ENCODE measurements at places on chromosomes 1 and 21.

- DNase-seq, result no peak
Measured at GRCh38 chr21:40886931-40887330, 40.0 kb upstream of the DSCAM start.

DNA sequence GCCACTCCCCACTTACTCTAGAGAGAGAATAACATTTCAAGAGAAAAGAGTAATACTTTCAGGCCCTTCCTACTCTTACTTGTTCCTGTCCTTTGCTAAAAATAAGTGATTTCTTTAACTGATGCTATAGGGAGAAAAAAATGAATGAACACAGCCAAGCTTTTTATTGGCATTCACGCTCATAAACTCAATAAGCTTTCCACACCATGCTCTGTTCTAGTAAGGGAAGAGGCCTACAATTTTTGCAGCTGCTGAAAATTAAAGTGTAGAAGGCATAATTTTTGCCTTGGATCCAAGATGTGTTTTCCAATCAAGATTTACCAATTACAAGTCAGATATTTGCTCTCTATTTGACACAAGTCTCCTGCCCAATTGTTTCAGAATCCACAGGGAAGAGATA, 188.1 kb upstream of the RGS18 start:
- DNase-seq, result no peak

- no peak for DNase-seq
Measured at GRCh38 chr1:6325482-6325881, 64.6 kb upstream of the GPR153 start.

DNA sequence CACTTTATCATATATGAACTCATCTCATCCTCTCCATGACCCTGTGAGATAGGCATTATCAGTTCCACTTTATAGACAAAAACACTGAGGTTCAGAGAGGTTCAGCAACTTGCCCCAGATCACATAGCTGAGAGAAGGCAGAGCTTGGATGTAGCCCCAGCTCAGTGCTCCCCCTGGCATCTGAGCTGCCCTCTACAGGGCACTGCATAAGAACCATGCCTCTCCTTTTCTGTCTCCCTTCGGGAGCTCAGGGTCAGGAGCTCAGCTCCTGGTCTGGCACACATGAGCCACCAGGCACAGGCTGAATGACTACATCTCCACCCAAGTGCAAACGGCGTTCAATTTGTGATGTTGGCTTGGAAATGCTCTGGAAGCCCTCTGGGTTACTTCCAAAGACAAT, 16.9 kb downstream of the RAB7B start:
- no peak for DNase-seq

- DNase-seq, result no peak
Measured at GRCh38 chr1:157154940-157155514, 16.8 kb upstream of the ETV3 start.

GRCh38 chr1:143611159-143611558, 360.6 kb downstream of the FAM72C start:
- DNase-seq, result no peak

GRCh38 chr1:163531345-163531744, 209.6 kb downstream of the NUF2 start:
- DNase-seq, result no peak

DNA sequence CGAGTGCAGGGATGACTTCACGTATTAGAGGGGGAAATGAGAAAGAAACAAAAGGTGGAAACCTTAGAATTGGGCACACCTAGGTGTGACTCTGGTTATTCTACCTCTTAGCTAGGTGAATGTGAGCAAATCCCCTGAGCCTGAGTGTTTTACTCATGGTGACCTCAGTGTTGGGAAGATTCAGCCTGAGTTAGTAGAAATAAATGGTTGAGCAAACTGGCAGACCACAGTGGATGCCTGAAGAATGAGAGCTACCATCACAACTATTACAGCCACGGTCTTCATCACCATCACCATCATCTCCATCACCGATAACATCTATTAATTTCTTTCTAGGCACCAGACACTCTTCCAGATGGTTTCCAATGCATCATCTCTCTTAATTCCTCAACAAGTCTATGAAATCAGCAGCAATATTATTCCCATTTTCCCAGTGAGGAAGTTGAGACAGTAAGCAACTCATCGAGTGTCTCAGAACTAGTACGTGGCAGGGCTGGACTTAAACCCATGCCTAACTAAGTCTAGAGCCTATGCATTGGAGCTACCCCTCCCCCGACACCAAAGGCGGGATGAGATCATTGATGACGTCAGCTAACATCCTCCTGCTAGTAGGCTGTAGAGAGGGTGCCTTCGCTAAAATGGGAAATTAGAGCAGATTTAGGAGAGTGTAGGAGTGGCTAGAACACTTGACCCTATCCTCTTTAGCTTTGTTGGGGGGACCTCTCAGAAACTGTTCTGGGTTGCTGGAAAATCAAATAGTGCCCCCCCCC, 7.9 kb upstream of the KAZN start:
- DNase-seq, result no peak

DNA sequence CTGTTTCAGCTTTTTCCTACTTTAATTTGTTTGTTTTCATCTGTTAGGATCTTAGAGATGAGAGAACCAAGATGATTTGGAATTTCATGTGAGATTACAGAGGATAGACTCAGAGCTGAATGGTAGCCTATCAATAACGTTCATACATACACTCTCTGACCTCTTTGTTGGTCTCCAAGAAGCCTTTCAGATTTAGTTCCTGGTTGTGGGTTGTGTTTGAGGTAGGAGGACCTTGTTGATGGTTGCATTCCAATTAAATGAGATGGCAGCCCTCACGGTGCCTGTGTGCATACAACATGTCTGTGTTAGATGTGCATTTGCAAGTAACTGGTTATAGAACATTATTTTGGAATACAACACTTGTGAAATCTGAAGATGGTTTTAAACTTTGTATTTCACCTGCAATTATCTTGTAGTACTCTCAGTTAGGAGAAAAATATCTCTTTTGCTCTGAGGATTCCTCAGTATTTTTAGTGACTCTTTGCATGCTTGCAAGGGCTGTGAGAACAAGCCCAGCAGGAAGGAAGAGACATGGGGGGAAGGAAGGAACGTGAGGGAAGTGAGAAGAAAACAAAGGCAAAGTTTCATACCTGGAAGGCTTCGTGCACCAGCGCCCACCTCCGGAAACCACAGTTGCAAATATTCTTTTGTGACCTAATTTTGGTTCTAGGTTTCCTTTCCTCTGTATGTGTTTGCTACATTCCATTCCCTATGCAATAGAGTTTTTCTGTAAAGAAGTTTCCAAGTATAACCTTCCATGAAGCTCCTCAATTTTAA, 291.8 kb downstream of the DISC1 start:
- no peak for DNase-seq

Data from cardiac septum (tissue), 1 donor.